ENCODE measurements at places on chromosomes 13 and 19.
A peak's percentile ranks its signal among the peaks of the same experiment; 100 is the strongest.

- peak; percentile 61 for DNase-seq
Observed at GRCh38 chr19:48480558-48481500, 11.7 kb downstream of the CYTH2 start.

DNA sequence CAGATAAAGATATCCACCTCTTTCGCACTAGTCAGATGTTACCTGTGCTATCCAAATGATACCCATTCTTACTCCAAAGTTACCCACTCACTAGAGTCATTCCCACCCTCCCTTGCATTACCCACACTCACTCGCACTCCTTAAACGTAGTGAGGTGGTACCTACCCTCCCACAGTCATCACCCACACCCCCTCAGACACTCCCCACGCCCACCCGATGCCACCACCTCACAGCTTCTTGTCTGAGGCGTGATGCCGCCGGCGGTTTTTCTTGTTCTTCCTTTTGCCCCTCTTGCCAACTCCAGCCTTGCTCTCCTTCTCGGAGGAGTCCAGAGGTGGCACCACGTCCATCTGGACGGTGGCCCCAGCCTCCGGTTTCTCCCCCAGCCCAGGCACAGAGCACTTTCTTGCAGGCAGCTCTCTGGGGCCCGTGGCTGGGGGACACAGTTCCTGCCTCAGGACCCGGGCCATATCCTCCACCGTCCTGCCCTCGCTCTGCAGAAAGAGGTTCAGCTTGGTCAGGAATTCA lies 1.2 kb downstream of the PNMA8C start:
- DNase-seq, result no peak

DNA sequence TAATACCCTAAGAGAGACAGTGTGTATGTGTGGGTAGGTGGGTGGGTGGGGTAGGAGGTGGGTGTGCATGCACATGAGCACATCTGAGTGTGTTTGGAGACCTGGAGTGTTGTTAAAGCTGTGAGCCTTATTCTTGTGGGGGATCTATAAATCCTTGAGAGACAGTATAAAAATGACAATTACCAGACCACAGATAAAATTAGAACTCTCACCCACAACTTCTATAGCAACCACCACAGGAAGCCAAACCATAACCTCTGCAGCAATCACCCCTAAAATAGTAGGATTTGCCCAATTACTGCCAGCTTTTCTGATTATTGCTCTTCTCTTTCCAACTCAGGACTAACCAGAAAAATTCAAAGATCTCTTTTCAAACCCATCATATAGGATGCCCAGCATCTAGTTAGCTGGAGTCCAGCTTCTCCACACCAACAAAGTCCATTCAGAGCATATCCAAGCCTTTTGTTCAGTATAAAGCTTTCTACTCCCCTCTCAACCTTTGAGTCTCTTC lies 93.4 kb upstream of the SLITRK1 start:
- DNase-seq, result no peak

- no peak for DNase-seq
Observed at GRCh38 chr13:95470574-95471366, 81.8 kb upstream of the CLDN10 start.

- DNase-seq, result no peak
Observed at GRCh38 chr13:34263681-34264080, 445.7 kb downstream of the RFC3 start.

DNA sequence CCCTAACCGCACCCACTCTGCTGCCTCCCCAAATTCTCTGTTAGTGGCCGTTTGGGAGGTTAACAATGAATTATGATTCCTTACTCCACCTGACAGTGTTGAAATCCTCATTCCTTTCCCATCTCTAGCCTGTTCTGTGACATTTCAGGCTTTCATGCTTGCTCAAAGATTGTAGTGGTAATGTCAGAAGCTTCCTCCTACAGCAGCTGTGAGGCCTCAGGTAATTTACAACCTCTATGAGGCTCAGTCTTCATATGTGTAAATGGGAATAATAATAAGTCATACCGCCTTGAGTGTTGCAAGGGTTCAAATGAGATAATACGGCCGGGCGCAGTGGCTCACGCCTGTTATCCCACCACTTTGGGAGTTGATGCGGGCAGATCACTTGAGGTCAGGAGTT lies 977 bp upstream of the SLC1A5 start:
- no peak for DNase-seq

GRCh38 chr13:23586336-23586735 lies 16.1 kb downstream of the TNFRSF19 start:
- no peak for DNase-seq

GRCh38 chr13:75091718-75092117 lies 390.3 kb downstream of the TBC1D4 start:
- DNase-seq, result no peak

DNA sequence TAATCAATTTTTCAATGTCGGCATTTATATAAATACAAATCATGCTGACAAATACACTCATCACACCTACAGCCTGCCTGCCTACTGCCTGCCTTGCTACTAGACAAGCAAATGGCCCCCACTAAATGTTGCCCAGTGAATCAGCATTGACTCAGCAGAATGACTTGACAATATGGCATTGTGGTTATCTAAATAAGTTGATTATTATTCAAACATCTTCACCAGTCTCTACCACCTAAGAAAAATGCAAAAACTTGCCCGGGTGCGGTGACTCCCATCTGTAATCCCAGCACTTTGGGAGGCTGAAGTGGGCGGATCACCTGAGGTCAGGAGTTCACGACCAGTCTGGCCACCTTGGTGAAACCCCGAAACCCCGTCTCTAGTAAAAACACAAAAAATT lies 296.1 kb downstream of the PCDH9 start:
- DNase-seq, result no peak

DNA sequence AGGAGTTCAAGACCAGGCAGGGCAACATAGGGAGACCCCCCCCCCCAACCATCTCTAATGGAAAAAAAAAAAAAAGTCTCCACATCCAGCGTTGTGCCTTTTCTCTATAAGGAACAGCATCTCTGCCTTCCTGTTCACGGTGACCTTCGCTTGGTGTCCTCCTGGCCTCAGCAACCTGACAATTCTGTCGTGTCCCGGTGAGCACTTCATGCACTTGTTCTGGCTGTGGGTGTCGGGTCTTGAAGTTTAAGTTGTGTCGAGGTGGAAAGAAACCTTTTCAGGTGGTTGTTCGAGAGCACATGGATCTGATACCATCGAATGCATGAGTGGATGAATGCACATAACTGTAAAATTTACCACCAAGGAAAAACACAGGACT lies 594 bp downstream of the ZNF559 start:
- no peak for DNase-seq

DNA sequence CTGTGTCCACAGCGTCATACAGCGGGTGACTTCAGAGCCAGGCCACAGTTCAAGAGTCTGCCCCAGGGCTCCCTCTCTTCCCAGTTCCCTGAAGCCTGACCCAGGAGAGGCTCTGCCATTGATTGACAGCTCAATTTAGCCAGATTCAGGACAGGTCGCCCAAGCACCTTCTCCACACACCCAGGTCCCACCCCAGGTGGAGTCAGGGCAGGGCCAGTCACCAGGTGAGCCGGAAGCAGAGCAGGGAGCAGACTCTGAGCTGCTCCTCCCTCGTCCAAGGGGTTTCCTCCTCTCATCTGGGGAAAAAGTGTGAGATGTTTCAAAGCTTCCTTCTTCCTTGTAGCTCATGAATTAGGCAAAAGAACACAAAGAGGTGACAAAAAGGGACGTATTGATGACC lies 5.6 kb downstream of the CEACAM7 start:
- DNase-seq, result no peak

GRCh38 chr13:53041968-53042516 lies 13.4 kb downstream of the OLFM4 start:
- no peak for DNase-seq

- no peak for DNase-seq
Observed at GRCh38 chr13:40113643-40114304, 458.3 kb downstream of the COG6 start.

DNA sequence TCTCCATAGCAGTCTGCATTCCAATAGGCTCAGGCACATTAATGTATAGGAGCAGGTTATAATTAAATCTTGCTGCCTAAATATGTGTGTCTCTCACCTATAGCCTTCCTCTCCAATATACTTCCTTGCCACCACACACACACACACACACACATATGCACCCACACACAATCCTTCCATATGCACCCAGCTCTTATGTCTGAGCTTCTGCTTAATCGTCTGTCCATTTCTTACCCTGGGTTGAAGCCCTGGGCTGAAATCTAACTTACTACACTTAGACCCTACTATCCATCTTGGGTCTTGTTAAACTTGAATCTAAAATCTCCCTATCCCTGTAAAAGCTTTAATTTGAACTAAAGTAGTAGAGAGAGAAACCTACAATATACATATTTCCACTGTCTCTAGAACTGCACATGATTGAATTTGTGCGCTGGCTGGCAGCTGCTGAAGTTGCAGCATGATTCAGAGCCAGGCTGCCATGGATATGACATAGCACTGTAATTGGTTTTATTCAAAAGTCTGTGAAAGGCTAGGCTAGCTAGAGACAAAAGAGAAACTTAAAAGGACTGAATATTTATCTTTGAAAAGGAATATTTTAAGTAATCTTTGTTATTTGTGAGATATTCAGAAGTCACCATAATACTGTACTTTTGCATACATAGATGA lies 25.7 kb upstream of the FREM2 start:
- DNase-seq, result no peak

DNA sequence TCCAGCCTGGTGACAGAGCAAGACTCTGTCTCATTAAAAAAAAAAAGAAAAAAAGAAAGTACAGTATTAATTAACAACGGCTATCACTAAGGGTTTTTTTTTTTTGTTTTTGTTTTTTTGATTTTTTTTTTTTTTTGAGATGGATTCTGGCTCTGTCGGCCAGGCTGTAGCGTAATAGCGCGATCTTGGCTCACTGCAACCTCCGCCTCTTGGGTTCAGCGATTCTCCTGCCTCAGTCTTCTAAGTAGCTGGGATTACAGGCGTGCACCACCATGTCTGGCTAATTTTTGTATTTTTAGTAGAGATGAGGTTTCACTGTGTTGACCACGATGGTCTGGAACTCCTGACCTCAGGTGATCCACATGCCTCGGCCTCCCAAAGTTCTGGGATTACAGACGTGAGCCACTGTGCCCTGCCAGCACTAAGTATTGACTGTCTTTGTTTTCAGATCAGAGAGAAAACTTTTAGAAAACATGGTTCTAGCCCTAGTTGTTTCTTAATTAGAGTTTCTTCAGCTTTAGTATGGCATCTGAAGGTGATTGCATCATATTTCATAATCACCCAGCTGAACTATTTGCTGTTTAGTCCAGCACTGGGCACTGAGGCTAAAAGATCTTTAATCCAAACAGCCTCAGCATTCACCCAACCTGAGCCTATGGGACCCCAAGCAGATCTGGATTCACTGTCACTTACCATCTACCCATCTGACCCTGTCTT lies 2.7 kb upstream of the GATAD2A start:
- no peak for DNase-seq

- no peak for DNase-seq
Observed at GRCh38 chr19:11541238-11541637, 2.6 kb downstream of the CNN1 start.

GRCh38 chr13:97976610-97977521 lies 23.4 kb downstream of the IPO5 start:
- DNase-seq, result no peak

- no peak for DNase-seq
Observed at GRCh38 chr19:28706693-28707092, 506.3 kb downstream of the UQCRFS1 start.

DNA sequence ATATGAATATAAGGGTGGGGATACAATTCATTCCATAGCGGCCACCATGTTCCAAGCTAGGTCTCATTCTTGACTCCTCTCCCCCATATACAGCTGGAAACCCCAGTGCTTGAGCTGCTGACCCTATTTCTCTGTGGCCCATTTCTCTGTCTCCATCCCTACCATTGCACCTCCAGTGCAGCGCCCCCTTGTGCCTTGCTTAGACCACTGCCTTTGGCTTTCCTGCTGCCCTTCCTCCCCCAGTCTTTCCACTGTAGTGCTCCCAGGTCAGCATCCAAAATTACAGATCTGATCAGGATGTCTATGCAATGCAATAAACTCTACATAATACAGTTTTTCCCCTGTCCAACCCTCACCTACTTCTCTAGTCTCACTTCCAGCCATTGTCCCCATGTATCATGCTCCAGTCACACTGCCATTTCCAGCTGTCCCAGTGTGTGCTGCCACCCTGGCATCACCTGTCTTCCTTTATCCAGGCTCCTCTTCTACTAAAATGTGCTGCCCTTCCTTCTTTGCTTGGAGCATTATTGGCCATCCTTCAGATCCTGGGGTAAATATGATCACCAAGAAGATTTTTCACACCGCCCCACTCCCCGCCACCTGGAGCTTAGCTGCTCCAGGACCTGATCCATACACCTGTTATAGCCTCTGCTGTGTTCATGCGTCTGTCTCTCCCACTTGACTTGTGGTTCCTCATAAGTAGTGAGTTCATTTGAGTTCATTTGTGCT lies 199.4 kb upstream of the IPO5 start:
- DNase-seq, result no peak

- no peak for DNase-seq
Observed at GRCh38 chr19:51326216-51327065, 15.0 kb downstream of the IGLON5 start.

- DNase-seq, result no peak
Observed at GRCh38 chr19:12261554-12261953, 33.1 kb downstream of the ZNF44 start.
